Stimulated activated CD8-positive, alpha-beta memory T cell treated with anti-CD3 and anti-CD28 coated beads, Interleukin-7, amount 100 ng/mL, for 24 hours (primary cell): ENCODE measurements at places on chromosomes 12 and 14.

- DNase-seq: no peak
Observed at GRCh38 chr12:108825201-108825950, 32.0 kb downstream of the SSH1 start.

DNA sequence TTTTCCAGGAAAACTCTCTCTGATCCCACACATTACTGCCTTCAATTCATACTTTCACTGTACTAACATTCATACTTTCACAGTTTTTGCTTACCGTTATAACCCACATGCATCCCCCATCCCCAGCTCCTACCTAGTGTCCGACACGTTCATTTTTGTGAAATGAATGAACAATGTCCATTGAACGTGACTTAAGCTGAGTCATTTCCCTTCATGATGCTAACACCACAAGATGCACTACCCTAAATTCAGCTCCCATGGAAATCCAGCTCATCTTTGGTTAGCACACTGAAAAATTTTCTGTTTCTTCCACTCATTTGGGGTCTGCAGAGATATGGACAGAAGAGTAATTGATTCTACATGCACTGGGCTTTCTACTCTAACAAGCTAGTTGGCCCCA lies 84.7 kb downstream of the GALNT4 start:
- no peak for DNase-seq

DNA sequence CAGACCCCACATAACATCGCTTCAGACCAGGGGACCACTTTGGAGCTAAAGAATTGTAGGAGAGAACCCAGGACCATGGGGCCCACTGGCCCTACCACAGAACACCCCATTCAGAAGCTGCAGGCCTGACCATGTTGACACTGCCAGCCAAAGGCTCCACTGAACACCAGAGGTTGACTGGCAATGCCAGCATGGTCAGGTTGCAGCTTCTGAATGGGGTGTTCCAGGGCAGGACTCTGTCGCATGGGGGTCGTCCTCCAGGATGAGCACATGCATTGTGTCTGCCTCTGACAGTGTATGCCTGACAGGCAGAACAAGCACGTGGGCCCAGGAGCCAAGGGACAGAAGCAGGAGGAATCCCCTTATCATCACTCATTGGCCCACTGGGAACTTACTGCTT lies 34.1 kb downstream of the DIO3 start:
- no peak for DNase-seq

DNA sequence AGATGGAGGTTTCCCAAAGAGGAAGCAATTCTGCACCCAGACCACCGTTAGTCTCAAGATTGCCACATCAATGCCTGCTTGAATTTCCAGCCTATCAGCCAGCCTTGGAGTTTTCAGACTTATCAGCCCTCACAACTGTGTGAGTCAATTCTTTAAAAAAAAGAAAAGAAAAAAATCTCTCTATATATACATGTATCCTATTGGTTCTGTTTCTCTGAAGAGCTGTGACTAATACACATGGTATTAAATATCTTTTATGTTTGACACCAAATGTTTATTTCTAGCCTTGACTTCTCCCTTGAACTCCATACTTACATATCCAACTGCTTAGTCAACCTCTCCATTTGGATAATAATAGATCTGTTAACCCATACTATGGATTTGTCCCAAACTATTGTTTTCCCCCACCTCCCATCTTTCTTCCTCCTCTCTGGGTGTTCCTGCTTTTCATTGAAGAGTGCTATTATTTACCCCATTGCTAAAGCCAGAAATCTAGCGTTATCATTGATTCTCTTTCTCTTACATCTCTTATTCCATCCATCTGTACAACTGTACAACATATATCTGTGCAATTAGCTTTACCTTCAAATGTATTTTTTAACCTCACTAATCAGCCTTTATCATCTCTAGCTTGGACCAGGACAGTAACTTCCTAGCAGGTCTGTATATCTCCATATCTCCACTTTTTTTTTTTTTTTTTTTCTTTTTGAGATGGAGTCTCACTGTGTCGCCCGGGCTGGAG lies 22.7 kb upstream of the EID3 start:
- DNase-seq: no peak

DNA sequence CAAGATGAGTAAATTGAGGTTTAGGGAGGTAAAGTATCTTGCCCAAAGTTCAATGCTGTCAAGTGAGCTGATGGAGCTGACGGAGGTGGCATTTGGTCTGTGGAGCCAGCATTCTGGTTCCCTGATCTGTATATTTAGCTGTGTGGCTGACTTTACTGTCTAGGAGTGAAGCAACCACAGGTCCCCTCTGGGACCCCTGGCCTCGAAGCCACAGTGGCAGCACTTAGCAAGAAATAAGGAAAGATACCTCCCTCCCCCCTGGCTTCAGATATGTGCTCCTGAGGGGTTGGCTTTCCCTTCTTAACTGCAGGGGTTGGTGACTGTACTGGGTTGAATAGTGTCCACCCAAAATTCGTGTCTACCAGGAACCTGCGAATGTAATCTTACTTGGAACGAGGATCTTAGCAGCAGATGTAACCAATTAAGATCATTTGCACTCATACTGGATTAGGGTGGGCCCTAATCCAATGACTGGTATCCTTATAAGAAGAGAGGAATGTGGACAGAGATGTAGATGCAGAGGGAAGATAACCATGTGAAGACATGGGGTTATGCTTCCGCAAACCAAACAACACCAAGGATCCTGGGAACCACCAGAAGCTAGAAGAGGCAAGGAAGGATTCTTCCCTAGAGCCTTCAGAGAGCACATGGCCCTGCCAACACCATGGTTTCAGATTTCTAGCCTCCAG lies 2.0 kb upstream of the ACVR1B start:
- no peak for DNase-seq

DNA sequence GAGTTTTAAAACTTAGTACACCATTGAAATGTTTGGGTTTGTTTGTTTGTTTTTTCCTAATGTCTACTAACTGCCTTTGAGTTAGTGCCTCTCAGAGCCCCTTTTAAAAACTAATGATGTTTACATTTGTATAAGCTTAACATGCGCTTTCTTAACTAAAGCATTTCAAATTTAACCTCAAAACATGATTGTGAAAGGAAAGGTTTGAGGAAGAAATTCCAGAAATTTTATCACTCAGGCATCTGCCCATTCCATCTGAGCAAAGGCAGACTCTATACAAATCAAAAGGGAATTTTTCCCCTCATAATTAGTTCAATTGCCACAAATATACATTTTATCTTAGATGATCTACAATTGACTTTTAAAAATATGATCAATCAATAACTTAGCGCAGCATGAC lies 230.7 kb upstream of the CAND1 start:
- DNase-seq: no peak

DNA sequence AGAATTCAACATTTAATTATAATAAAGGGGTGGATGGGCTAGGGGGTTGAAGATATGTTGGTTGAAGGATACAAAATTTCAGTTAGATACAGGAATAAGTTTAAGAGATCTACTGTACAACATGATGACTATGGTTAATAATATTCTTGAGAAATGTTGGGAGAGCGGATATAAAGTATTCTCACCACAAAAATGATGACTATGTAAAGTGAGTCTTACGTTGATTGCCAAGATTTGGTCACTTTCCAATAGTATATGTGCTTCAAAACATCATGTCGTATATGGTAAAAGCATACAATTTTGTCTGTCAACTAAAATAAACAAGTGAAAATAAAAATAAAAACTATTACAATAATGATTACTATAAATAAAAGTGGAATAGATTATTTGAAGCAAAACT lies 802.0 kb downstream of the C12orf50 start:
- no peak for DNase-seq

- DNase-seq: no peak
Observed at GRCh38 chr12:52081263-52081733, 1.8 kb downstream of the SMIM41 start.

DNA sequence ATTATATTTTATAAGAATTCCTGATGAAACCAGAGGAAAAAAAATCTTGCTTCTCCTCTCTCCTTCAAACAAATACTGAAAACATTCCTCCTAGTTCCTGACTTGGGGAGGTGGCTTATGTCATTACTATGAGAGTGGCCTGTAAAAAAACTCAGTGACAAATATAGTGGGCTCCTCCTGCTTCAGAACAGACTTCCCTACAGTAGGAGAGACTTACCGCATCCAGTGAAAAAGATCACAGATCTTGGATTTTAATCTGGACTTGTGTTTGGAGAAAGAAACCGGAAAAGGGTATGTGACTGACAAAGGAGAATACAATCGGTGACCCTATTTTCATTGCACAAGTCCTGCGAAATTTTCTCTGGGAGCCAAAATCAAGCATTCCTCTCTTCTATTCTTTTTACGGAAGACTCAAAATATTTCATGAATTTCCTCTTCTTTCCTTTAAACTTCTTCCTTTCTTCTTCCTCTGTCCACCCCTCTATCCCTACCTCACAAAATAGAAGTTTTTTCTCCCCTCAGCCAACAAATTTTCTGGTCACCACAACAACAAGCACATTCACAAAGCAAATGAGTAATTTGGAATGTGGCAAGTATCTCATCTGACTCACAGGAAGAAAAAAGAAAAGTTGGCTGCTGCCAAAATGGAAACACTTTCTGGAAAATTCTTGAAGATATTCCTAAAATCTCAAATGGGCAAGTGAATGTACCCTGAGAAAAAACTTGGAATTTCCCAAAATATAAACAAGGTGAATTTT lies 185.1 kb upstream of the CDKN3 start:
- DNase-seq: no peak

DNA sequence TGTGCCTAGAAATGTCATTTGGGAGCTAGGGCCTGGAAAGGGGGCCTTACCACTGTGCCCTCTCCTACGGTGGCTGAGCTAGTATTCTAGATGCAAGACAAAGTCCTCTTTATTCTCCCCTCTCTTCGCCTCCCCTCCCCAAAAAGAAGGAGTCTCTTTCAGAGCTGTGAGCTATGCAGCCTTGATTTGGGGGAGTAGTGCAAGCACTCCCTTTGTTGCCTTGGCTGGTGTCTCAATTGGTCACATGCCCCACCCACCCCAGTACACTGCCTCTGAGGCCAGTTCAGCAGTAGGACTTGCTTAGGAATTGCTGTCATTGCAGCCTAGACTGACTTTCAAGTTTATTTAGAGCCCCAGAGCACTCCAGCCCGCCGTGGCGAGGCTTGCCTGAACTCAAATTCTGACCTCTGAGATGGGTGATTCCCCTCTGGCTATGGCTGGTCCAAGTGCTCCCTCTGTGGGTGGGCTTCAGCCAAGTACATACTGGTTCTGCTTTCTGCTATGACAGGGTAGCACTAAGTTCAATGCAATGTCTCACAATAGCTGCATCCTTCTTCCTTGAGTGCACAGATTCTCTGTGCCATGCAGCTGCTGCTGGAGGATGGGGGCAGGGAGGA lies 37.0 kb upstream of the FBXO33 start:
- no peak for DNase-seq

DNA sequence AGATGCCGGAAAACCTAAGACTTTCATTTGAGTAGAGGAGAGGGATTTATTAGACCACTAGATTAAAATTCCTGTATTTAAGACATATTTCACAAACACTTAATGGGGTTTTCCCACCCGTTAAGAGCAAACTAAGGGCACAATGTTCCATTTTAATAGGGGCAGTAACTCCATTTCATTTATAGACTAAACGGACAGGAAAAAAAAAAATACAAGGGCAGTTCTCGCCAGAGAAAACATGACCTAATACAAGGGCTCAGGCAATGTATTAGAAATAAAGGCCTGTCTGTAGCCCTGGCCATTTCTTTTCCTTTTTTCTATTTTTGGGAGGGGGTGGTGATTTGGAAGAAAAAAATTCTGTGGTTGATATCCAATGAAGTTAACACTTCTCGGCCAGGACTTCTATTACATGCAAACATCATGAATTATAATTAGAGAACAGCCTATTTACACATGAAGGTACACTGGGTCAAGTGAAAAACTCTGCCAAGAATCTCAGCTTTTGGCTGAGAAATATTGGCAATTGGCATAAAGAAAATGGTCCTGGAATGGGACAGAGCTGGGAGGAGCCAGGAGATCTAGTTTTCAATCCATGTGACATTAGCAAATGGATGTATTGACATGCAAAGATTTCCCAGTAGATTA lies 641.1 kb upstream of the TBX3 start:
- DNase-seq: no peak

- DNase-seq: no peak
Observed at GRCh38 chr12:10140001-10140400, 10.0 kb upstream of the CLEC7A start.

DNA sequence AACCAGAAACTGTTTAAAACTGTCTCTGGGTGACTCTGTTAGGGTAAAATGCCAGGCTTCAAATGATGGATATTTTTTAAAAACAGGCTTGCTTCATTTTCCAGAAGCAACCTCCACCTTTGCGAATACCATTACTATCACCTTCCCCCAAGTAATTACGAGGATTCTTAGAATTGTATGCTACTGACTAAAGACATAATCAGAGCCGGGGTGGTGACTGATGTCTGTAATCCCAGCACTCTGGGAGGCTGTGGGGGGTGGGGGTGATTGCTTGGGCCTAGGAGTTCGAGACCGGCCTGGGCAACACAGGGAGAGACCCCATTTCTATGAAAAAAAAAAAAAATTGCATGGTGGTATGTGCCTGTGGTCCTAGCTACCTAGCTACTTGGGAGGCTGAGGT lies 38.3 kb downstream of the FGD6 start:
- no peak for DNase-seq

DNA sequence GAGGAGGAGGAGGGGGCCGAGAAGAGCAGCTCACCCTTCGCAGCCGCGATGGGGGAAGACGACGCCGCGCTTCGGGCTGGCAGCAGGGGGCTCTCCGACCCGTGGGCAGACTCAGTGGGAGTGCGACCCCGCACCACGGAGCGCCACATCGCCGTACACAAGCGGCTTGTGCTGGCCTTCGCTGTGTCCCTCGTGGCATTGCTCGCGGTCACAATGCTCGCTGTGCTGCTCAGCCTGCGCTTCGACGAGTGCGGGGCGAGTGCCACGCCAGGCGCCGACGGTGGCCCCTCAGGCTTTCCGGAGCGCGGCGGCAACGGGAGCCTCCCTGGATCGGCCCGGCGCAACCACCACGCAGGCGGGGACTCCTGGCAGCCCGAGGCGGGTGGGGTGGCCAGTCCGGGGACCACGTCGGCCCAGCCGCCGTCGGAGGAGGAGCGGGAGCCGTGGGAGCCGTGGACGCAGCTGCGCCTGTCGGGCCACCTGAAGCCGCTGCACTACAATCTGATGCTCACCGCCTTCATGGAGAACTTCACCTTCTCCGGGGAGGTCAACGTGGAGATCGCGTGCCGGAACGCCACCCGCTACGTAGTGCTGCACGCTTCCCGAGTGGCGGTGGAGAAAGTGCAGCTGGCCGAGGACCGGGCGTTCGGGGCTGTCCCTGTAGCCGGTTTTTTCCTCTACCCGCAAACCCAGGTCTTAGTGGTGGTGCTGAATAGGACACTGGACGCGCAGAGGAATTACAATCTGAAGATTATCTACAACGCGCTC lies 745 bp downstream of the TRHDE start:
- no peak for DNase-seq
